Stimulated activated CD8-positive, alpha-beta memory T cell treated with anti-CD3 and anti-CD28 coated beads, Interleukin-4, amount 100 ng/mL, for 4 hours (primary cell): ENCODE measurements at places on chromosomes 3 and 15.

DNA sequence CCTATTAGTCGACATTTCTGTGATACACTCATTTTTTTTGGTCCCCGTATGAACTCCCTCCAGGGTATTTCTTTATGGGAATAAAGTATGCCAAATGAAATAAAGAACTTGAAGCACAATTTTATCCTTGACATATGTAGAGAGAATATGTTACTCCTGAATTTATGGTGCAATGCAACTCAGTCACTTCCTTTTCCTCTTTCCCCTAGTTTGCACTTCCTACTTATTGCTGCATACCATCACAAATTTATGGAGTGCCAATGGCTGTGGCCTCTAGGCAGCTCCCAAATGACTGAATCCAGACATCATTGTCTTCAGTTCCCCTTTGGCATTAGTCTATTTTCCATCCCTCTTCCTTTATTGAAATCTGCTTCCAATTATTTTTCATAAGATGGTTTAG, 403.5 kb downstream of the FHIT start:
- no peak for DNase-seq

- DNase-seq, result no peak
Measured at GRCh38 chr3:46129588-46130272, 78.4 kb downstream of the CCR1 start.

DNA sequence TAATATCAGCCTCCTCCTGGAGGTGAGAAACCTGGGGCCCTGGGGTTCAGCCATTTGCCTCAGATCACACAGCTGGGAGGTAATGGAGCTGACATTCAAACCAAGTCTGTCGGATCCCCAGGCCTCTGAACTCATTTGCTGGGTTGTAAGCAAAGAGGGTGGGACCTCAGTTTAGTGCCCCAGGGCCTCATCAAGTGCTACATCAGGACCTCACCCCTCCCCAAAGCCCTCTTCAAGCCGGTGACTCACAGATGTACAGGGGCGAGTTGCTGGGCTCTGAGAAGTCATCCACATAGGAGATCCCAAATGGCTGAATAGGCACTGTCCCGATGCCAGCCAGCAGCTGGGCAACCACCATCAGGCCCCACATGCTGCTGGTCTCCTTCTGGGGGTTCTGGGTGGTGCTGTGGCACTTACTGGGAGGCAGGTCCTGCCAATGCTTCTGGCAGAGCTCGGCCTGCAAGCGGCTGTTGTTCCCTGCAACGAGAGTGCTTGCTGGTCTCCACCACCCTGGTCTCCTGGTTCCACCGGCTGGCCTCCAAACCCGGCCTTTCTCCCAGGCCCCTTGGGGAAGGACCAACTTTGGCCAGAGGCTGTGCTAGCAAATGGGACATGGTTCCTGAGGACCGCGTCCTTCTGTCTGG, 59.2 kb upstream of the RAB6B start:
- no peak for DNase-seq

- DNase-seq, result no peak
Measured at GRCh38 chr3:16320711-16321110, 55.7 kb downstream of the OXNAD1 start.

DNA sequence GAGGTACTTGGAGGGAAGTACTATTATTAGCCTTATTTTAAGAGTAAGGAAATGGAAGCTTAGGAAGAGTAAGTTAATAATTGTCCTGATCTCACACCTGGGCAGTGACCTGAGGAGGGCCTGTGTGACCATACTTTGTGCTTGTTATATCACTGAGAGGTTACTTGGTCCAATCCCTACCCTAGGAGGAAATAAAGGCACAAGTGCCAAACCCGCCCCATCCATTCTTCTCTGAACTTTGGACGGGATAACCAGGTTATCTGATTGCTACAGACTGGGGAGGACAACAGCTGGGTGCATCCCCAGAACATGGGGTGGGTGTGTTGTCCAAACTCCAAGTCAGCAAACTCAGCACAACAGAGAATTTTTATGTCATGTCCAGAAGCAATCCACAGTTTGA, 77.7 kb upstream of the NR2E3 start:
- DNase-seq, result no peak

GRCh38 chr3:172546628-172547214, 23.5 kb upstream of the TNFSF10 start:
- DNase-seq, result no peak

GRCh38 chr3:61733876-61734275, 172.5 kb downstream of the PTPRG start:
- no peak for DNase-seq

- DNase-seq, result no peak
Measured at GRCh38 chr3:194269610-194270145, 81.5 kb downstream of the CPN2 start.

DNA sequence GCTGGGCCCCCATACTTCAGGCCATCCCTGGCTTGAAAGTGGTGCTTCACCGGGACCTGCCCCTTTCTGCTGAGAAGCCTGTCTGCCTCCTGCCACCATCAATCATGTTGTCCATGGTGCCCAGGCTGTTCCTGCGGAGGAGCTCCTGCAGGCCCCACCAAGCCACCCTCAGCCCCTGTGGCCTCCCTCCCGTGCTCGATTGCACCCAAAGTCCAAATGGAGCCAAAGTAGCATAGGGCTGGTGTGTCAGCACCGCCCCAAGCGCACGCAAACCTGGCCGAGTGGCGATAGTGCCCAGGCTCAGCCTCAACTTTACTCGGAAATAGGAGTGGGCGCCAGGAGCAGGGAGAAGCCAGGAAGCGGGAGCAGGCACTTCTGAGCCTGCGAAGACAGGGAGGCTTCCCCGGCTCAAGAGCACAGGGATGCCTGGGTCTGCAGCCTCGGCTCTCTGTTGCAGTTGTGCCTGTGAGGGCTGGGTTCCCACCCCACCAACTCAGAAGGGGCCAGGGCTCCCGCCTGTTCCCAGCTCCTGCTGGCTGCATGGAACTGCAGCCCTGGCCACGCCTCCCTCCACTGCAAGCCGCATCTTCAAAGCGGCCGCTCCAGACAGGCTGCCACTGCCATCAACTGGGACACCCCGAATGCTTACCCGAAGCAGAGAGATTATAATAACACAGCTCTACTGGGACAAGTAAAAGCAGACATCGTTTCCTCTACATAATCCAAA, 203.0 kb downstream of the ARRDC4 start:
- DNase-seq, result no peak

- no peak for DNase-seq
Measured at GRCh38 chr3:36197151-36197550, 183.2 kb upstream of the STAC start.

DNA sequence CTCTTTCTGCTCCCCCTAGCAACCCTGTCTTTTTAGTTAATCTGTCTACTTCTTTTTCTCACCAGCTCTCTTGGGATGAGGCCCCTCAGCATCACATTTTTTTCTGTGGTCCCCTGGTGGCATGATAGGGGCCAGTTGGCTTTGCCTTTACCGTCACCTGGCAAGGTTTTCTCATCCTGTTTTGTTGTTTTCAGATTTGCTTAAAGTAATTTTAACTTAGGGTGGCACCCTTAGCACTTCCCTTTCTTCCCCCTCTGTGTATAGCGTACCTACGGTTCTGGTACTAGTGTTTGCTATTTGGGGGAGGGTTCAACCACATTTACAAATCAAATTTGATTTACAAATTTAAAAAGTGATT, 35.6 kb downstream of the PDCD6IP start:
- no peak for DNase-seq

DNA sequence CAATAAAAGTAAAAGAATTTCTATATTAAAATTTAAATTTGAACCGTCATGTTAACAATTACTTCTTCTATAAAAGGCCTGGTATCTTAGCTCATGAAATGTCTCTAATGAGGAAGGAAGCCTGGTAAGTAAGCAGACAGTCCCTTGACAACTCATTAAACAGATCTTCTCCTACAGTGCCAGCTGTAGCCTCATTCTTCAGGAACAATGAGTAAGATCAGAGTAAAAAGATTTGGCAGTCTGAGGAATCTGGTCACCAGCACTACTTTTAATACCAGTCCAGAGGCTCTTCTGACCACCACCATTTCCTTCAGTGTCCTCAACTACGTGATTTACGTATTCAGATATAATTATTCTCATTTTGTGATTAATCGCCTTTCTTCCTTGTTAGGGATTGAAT, 955.0 kb upstream of the ALCAM start:
- DNase-seq, result no peak

DNA sequence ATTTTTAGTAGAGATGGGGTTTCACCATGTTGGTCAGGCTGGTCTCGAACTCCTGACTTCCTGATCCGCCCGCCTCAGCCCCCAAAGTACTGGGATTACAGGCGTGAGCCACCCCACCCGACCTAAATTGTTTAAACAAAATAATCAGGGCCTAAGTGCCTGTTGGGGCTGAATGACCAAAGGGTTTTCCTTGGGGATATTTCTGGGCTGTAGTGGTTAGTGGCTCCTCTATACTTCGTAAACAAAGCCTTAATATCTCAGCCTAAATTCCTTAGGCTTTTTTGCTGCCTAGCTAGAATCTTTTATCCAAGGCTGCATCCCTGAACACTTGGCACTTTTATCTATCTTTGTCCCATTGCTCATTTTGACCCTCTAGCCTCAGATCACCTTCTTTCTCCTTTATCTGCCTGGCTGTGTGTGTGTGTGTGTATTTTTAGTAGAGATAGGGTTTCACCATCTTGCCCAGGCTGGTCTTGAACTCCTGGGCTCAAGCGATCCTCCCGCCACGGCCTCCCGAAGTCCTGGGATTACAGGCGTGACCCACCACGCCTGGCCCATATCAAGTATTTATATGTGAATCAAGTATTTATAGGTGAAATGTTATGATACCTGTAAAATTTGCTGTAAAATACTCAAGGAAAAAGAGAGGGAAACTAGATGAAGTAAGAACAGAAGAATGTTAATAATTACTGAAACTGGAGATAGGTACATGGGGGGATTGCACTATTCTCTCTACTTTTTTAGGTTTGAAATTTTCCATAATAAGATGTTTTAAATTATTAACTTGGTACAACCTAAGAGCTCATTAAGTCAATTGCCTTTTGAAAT, 1.8 kb downstream of the NUSAP1 start:
- no peak for DNase-seq

GRCh38 chr3:128083980-128084674, 31.9 kb downstream of the SEC61A1 start:
- DNase-seq, result no peak

GRCh38 chr3:5136919-5137429, 14.9 kb downstream of the ARL8B start:
- no peak for DNase-seq

DNA sequence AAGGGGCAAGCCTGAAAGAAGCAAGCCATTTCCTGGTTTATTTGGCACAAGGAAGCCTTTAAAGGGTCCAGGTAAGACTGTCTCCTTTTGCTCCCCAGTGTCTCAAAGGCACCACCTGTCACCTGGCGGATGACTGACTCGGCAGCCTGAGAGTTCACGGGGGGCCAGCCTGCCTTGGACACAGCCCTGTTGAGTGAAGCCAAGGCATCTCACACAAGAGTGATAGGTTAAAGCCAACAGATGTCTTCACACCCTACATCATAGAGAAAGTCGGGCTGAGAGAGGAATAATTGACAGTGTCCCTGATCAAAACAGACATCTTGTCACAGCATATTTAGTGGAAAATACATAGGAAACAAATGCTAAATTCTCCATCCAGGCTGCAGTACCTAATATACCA, 28.2 kb upstream of the LIPC start:
- no peak for DNase-seq

DNA sequence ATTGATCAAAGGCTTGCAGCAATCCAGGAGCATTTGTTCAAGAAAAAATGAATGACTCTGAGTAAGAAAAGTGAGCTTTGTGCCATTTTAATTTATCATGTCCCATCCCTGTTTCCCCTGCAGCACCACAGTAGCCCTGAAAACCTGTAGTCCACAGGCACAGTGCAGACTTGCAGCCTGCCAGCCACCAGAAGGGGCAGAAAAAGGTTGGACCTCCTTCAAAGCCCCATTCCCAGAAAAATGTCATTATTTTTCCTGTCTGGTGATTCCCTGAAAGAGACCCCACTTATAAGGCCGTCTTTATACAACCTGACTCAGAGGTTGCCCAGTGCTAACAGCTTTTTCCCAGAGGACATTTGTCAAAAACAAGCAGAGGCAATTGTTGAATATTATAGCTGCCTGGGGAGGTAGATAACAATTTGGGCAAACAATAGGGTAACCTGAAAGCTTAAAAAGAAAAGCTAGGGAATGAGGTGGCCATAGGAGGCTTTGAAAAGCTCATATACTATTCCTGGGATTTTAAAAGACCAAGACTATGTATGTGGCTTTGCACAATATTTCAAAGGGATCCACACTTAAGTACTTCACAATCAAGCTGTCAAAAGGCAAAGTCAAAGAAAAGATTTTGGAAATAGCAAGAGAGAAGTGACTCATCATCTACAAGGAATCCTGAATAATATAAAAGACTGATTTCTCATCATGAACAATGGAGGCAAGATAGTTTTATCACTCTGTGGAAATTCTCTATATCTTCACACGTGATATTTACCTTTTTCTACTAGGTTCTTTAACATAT, 136.8 kb upstream of the PLXNA1 start:
- DNase-seq, result no peak

- DNase-seq, result no peak
Measured at GRCh38 chr15:64809649-64810496, 15.6 kb downstream of the PIF1 start.

GRCh38 chr15:52746162-52746757, 43.9 kb downstream of the ONECUT1 start:
- no peak for DNase-seq

DNA sequence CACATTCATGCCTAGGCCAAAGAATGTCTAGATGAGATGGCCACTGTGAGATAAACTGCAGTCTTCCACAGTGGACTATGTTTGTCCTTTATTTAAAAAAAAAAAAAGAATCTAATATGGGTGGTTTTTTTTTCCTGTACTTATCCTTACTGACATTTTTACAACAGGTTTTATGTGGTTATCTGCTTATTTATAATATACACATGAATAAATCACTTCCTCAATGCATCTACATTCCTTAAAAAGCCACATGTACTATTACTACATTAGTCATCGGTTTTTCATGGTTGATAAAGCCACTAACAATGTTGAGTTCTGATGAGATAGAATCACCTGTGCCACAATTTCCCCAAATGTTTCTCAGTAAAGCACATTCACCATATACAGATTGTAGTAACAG, 341.3 kb upstream of the THBS1 start:
- DNase-seq, result no peak

DNA sequence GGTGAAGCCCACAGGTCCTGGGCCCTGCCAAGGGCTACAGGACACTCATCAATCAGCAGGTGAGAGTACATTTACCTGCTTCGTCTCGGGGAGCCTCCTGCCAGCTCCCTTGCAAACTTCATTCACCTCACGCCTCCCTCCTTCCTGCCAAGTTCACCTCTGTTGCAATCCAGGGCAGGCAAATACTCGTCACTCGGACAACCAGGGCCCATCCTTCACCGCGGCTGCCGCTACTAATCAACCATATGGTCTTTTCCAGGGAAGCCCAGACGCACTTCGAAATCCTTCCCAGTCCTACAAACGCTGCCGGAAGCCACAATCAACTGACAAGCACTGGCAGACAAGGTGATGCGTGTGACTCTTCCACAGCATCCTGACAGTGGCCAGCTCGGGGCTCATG, 200.7 kb upstream of the NSMCE3 start:
- no peak for DNase-seq

- DNase-seq, result no peak
Measured at GRCh38 chr15:25441111-25441510, 2.3 kb upstream of the UBE3A start.

GRCh38 chr3:25460751-25461150, 32.7 kb downstream of the RARB start:
- DNase-seq, result no peak

GRCh38 chr3:79994397-79994796, 226.6 kb upstream of the ROBO1 start:
- DNase-seq, result no peak
